ENCODE measurements at places on chromosomes 5 and 9.

GRCh38 chr9:76642701-76643209 is 121.5 kb upstream of the PCA3 start:
- no peak for DNase-seq

DNA sequence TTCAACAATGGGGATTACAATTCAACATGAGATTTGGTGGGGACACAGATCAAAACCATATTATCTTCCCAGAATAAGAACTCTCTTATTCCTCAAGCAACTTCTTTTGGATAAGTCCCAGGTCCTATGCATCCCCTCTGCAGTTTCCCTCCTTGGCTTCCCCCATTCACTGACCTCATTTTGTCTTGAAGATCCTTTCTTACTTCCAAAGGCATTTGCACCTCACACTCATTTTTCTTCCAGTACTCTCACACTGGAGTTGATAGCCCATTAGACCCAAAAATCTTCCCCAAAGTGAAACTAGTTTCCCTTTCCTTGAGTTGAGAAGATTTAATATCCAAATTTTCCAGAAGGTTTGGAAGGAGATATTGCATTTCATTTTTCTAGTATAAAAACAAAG is 178.0 kb upstream of the DAPK1 start:
- DNase-seq: no peak

DNA sequence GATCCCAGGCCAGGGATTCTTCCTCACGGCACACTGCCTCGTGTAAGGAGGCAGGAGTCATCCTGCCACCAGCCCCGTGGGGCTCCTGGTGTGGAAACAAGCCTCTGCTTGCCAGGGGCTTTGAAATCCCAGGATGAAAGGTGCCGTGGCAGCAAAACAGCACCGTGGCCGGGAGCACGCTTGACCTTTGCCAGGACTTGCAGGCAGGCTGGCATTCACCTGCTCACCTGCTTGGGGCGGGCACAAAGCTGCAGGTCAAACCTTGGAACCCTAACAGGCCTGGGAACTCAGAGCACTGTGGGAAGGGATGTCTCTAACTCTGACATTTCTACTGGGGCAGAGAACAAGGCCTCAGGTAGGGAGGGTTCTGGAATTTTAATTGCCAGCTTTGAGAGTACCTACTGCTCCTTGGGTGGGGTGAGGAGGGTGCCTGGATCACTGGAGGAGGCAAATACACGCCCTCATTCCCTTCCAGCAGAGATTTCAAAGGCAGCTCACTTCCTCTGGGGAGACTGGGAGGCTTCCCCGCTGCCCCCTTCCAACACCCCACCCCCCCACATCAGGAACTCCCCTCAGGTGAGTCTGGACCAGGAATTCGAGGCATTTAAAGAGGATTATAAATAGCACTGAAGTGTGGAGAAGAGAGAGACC is 45.6 kb upstream of the STXBP1 start:
- DNase-seq: peak; percentile 48

GRCh38 chr5:43353668-43354067 is 40.5 kb upstream of the HMGCS1 start:
- DNase-seq: no peak

DNA sequence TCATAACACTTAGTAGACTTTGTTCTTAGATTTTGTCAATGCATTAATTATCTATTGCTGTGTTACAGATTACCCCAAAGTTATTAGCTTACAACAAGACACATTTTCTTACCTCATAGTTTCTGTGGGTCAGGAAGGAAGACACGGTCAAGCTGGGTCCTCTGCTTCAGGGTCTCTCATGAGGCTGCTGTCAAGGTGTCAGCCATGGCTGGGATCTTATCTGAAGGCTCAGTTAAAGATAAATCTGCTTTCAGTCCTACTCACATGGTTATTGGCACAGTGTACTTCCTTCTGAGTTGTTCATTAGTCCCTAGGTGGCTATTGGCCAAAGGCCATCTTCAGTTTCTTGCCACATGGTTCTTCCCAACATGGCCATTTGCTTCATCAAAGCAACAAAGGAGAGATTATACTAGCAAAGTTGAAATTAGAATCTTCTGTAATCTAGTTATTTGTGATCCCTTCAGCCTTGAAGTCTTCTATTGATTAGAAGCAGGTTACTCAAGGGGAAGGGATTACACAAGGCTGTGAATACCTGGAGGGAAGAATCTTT is 25.2 kb downstream of the TDRD7 start:
- no peak for DNase-seq

DNA sequence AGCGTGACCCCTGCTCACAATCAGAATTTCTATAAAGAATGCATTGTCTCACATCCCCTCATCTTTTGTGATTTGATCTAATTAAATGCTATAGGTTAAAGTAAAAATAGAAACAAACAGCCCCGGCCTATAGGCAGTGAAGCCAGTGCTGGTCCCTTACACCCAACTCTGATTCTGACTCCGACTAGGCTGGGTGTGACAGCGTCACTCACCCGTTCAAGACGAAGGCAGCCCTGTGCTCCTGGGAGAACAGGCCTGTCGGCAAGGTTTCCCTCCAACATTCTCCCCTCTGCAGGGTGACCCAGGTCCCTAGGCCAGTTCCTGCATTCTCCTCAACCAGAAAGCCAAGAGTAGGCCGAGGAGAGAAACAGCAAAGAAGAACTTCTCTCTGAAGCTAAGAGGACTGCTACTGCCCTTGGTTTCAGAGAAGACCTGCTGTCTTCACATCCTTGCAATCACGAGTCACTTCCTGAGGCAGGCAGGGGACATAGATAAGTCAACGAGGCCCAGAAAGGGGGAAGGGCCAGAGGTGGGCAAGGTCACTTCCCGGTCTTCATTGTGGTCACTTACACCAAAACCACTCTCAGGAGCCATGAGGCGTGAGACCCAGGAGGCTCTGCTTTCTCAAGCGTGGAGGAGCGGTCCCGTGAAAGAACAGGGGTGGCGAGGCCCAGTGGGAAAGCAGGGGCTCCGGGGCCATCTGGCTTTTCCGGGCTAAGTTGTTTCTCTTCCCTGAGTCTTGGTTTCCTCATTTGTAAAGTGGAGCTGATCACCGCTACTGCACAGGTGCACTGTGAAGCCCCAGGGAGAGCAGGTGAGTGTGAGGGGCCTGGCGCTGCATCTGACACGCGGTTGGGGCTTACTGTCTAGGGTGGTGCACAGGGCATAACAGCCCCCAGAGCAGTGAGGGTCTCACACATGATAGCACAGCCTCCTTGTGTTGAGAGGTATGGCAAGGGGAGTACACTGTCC is 200.8 kb downstream of the CRB2 start:
- DNase-seq: no peak

- DNase-seq: no peak
Measured at GRCh38 chr5:123719004-123719403, 207.0 kb downstream of the CSNK1G3 start.

- no peak for DNase-seq
Measured at GRCh38 chr5:107112216-107112615, 558.5 kb downstream of the EFNA5 start.

GRCh38 chr9:132584601-132585560 is 2.5 kb downstream of the BARHL1 start:
- DNase-seq: no peak

DNA sequence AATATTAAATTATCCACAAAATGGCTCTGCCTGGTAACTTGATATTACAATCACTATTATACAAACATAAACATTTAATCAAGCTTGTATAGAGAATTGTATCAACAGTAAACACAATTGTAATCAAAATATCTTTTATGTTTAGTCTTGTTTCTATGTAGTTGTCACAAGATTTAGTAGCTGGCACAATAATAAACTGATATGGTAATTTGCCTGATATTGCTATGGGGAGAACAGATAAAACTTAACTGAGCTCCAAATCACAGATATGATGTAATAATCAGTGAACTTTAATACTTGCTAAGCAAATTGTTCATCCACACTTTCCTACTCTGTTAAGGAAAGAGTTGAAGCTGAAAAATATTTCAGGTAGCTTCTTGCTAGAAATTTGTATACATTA is 189.8 kb downstream of the MPDZ start:
- no peak for DNase-seq

DNA sequence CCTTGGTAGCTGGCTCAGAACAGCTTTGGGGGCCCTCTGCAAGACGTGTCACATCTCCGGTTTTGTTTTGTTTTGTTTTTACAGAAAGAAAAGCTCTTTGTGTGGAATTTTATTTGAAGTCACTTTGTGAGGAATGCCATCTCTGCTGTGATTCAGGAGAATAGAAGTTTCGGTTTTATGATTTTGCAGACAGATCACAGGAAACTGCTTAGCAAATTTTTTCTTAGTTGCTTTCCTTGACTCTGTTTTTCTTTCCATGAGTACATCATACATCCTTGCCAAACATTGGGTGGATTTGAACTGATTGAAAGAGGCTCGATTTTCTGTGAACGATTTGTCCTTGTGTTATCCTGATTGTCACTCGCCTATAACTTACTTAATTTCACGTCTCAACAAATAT is 5.1 kb downstream of the SEMA5A start:
- DNase-seq: no peak
